ENCODE measurements at places on chromosomes 1 and 21.
A peak's percentile ranks its signal among the peaks of the same experiment; 100 is the strongest.

GRCh38 chr1:9231648-9232332 lies 2.8 kb upstream of the H6PD start:
- no peak for DNase-seq

GRCh38 chr1:205585169-205585834 lies 46.5 kb downstream of the ELK4 start:
- DNase-seq = no peak

- DNase-seq = no peak
Observed at GRCh38 chr1:68320349-68320748, 88.0 kb upstream of the WLS start.

DNA sequence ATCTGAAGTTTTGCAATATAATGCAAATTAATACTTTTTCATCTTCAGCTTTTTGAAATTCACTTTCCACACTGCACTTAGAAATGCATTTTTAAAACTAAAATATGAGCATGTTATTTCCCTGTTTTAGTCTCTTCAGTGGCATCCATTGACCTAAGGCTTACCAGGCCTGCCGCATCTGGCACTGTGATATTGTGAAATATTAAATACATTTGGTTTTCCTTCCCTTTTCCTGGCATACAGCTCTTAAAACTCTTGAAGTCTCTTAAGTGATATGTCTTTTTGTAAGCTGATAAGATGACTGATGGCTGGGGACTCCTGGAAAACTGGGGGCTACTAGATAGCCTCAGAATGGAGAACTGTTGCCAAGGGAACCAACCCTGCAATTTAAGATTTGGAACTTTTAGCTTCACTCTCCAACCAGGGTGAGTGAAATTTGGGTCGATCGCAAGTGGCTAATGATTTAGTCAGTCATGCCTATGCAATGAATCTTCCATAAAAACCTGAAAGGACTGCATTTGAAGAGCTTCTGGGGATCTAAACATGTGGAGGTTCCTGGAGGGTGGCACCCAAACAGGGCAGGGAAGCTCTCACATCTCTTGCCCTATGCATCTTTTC lies 75.5 kb upstream of the PDC start:
- DNase-seq = no peak

GRCh38 chr1:111222308-111223125 lies 5.0 kb upstream of the CHI3L2 start:
- DNase-seq = peak; percentile 81

DNA sequence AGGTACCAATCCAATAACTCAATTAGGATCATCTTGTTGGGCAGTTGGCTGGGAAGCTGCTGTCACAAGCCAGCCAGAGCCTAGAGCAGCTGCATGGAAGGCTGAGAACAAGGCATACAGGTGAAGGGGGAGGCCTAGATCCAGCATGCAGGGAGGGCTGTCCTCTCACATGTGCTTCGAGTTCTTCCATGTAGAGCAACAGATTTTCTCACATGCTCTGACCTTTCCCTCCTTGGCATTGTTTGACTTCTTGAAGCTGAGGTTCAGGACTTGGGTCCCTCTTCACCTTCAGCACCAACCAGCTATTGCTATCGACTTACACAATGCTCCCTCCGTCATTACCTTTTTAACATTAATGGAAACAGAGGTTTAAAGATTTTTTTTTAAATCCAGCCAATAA lies 257.7 kb downstream of the ATG4C start:
- DNase-seq = no peak

GRCh38 chr1:149849111-149849946 lies 50.0 kb upstream of the BOLA1 start:
- DNase-seq = no peak

DNA sequence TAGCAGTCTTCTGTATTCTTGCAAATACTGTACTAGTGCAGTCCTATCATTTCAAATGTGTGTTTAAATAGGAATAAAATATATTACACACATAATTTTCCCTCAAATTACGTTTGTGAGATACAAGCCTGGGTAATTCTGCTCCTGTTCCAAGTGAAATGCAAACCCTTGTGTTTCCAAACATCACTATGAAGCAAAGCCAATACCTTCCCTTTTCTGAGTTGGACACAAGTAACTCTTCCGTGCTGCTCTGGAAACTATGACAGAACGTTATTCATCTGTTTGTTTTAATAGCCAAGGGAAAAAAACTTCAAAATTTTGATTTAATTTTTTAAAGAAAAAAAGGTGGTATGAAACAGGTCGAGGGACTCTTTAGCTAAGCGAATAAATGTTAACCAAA lies 73.7 kb upstream of the UBE2U start:
- no peak for DNase-seq

GRCh38 chr21:42343963-42344510 lies 6.8 kb downstream of the TFF2 start:
- DNase-seq = no peak

DNA sequence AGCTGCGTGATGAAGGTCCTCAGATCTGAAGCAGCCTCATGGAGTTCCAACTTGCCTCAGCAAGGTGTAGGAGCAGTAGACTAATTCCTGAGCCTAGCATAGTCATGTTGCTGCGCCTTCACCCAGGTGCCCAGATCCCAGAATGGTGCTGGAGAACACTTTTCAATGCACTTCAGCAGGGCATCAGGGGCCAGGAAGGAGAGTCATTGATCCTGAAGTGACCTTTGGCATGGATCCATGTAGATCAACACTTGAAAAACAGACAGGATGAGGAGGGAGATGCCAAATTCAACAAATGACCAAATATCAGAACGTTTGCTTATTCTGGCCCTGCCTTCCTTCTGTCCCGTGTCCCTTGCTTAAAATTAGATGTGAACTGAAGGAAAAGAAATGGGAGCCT lies 91.9 kb downstream of the LEPR start:
- no peak for DNase-seq

DNA sequence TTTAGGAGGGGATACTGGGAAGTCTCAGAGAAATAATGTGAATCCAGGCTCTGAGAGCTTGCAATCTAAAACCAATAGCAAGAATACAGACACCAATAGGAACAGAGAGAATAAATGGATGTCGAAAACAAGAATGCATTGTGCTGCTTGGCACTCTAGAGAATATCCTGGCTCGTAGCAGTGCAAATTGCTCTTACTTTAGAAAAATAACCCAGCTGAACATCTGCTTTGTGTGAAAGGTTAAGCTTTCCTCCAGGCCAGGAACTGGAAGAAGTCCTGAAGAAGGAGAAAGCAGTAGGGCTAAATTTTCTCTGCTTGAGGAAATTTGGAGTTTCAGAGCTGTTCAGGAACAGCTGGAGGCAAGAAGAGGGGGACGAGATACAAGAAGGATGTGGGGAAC lies 382.3 kb downstream of the HHIPL2 start:
- DNase-seq = no peak

GRCh38 chr1:152185544-152186391 lies 26.7 kb upstream of the RPTN start:
- DNase-seq = peak; percentile 40

DNA sequence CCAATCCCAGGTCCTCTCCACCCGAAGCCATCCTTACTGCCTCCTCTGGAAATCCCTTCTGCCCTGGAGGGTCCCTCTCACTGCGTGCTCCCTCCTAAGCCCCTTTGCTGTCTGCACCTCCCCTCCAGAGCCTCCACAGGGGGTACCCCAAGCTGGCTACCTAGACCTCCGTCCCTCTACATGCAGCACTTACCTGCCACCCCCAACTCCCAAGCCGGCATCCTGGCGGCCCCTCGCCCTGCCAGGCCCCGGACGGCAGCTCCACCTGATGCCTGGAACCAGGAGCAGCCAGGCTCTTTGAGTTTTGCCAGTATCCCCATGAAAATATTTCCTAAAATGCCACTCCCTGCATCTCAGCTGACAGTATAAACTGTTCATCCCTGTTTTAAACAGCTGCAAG lies 4.1 kb downstream of the PRDM15 start:
- no peak for DNase-seq

DNA sequence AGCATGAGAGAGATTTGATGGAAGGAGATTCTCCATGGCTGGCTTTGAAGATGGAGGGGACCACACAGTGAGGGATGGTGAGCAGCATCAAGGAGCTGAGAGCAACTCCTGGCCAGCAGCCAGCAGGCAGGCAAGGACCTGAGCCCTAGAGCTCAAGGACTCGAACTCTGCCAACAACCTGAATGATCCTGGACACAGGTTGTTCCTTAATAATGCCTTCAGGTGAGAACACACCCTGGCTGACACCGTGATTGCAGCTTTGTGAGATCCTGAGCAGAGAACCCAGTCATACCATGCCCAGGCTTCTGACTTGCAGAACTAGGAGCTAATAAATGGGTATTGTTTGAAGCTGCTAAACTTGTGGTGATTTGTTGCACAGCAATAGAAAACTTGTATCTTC lies 183.1 kb downstream of the LMX1A start:
- DNase-seq = no peak

DNA sequence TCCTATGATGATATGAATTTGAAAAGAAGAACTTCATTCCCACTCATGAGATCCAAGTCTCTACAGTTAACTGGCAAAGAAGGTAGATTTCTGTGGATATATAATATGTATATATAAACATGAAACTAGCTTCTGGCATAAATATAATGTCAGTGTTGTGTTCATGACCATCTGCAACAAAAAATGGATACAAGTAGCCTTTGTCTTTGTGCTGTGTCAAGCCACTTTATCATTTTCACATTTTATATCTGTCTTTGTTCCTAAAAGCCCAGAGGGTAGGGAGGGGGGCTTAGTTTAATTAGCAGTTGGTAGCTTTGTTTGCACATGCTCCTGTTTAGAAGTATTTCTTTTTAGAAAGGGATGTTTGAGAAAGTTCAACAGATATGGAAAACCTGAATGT lies 56.2 kb upstream of the FASLG start:
- DNase-seq = no peak

- no peak for DNase-seq
Observed at GRCh38 chr1:6360117-6360496, 33.5 kb downstream of the ACOT7 start.

DNA sequence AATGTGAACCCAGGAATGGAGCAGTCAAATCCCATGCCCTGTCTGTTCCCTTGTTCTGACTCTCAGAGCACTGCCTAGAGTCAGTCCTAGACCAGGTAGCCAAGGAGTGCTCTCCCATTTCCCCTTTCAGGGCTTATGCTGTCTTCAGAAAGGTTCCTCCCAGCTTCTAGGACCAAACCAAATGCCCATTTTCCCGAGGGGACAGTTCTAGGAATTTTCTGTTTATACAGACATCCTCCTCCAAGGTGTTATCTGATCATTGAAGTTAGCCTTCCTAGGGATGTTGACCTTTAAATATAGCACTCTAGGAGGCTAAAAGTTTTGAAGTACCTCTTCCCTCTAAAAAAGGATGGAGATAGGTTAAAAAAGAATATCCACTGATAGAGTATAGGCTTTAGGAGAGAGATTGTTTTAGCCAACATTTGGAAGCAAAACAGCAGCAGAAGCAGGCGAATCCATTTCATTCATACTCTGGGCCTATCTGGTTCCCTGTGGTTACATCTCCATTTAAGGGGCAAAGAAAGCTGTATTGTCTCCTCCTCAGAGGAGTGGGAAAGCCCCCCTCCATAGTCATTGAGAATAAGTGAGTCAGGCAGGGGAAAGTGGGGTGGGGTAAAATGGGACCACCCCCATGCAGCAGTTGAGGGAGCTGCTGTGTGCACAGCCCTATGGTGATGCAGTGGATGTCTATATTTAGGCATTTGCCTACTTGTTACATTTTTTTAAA lies 126.5 kb downstream of the SPATA46 start:
- no peak for DNase-seq

DNA sequence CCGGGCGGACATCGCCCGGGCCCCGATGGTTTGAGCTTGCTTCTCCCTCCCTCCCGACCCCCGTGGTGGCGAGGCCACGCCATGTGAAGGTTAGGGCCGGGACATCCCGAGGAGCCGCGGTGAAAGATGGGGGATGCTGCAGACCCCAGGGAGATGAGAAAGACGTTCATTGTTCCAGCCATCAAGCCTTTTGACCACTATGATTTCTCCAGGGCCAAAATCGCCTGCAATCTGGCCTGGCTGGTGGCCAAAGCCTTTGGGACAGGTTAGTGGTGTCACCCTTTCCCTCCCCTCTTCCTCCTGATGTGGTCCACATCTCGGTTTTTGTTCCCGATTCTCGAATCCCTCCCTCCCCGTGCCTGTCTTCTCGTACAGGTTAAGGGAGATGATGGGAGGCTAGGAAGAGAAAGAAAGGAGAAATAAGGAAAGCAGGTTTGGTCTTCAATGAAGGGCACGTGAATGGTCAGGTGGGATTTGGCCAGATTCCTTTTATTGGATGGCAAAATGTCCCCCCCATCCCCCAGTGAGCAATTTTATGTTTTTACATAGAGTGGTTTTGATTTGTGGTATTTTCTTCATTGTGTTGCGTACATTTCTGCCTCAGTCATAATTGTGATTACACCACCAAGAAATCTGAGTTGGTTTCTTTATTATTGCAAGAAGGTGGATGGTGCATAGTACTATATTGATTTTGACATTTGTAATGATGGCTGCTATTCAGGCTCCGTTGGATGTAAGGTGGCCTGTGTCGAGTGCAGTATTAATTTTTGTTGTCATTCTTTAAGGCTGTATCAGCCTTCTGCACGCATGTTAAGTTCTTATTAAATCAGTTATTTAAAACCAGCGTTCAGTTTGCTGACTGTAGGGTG lies 1.2 kb downstream of the CAMSAP2 start:
- no peak for DNase-seq

DNA sequence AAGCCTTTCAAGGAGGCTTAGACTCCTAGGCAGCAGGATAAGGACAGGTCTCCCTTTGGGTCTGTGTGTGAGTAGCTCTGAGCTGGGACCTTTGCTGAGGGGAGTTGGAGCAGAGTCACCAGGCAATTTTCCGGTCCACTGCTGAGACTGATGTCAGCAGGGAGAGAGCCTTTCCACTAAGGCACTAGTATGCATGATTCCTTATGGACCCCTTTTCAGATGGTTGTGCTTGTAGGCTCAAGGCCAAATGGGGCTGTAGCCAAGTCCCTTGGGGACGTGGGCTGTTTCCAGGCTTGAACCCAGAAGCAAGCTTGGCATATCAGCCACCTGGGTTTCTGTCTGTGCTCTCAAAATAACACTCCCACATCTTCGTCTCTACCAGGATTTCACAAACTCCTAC lies 73.0 kb downstream of the CCDC18 start:
- no peak for DNase-seq

- no peak for DNase-seq
Observed at GRCh38 chr1:182003025-182003725, 58.3 kb downstream of the ZNF648 start.

- no peak for DNase-seq
Observed at GRCh38 chr1:244248426-244248825, 197.3 kb downstream of the ZBTB18 start.

- DNase-seq = no peak
Observed at GRCh38 chr1:78779831-78780230, 130.2 kb downstream of the IFI44 start.

Measured in activated T-cell treated with anti-CD3 and anti-CD28 coated beads, Interleukin-2, amount 50 U/mL, for 72 hours (primary cell).